ENCODE measurements at places on chromosomes 3 and 15.

GRCh38 chr15:43826508-43827341, at the start of gene WDR76:
Gene WDR76 (plus strand): TSS chr15:43827002. CDS start chr15:43827033, 31 bp downstream.
- H3K27me3 ChIP-seq = no peaks in the 10 kb centered on the region
- peaks cover 65% of the 10 kb centered on the region for H3K4me1 ChIP-seq
- peaks cover 46% of the 10 kb centered on the region for H3K36me3 ChIP-seq
- peak within 1 kb of the TSS; percentile 97 for H3K27ac ChIP-seq
- peak within 1 kb of the TSS; percentile 96 for H3K4me3 ChIP-seq
- peak; percentile 82 for DNase-seq

DNA sequence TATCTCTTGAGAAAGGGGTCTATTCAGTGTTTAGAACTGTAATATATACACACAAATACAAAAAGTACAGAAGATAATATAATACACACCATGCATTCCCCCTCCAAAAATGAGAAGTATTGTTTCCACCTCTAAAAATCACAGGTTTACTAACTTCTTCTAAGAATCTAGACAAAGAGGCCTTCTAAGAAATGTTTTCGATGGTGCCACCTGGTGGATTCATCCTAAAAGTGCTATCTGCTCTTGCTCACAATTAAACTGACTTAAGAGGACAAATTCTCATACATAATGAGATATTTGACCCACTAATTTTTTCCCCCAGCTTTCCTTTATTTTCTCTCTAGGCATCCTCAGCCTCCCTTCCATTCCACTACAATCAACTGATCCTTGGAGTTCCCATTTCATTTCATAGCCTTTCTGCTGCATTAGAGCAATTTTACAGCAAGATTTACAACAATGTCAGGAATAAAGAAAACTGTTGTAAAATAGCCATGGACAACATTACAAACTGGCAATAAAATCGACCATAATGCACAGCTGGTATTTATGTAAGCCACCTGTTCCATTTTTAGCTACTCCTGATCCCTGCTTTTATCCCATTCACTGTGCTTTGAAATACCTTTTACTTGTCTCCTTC, 124.6 kb downstream of the ARRDC4 start:
- peak; percentile 58 for DNase-seq
- H3K27me3 ChIP-seq = no peaks in the 10 kb centered on the region
- H3K4me1 ChIP-seq = peaks cover 2% of the 10 kb centered on the region
- H3K27ac ChIP-seq = no peak overlapping the region
- H3K4me3 ChIP-seq = no peak overlapping the region

- no peak overlapping the region for H3K4me3 ChIP-seq
- H3K27me3 ChIP-seq = no peaks in the 10 kb centered on the region
- no peaks in the 10 kb centered on the region for H3K36me3 ChIP-seq
- H3K4me1 ChIP-seq = peaks cover 4% of the 10 kb centered on the region
- no peak for DNase-seq
Measured at GRCh38 chr15:63880744-63881143, 47.0 kb upstream of the HERC1 start.

DNA sequence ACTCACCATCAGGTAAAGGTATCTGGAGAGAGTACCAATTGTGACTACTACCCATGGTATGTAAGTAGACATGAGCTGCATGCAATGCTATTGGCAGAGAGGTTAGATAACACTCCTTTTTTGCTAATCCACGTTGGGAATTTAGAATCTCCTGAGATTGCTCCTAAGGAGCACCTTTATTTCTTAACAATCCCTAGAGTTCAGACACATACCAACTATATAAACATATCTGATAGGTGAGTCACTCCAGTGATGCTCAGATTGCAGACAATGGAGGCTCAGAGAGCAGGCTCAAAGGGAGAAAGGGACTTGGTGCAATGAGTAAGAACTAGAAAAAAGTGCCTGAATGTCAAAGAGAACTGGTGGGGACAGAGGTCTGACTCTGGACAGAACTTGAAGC, 47.0 kb upstream of the LRRFIP2 start:
- peaks cover 4% of the 10 kb centered on the region for H3K27me3 ChIP-seq
- peaks cover 16% of the 10 kb centered on the region for H3K4me1 ChIP-seq

DNA sequence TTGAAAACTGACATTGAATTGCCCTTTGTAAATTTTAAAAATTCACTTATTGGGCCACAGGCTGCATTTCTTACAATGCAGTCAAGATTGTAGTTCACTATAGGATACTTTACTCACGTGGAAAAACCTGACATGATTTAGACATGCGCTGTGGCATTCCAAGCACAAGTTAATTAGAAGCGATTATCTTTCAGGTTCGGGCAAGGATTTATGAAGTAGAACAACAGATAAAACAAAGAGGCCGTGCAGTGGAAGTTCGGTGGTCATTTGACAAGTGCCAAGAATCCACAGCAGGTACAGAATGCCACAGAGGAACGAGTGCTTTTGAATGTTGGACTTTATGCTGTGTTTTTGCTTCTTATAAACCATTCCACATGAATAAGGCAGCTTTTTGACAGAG, 37.8 kb downstream of the GPR171 start:
- no peak overlapping the region for H3K27ac ChIP-seq
- peaks cover 2% of the 10 kb centered on the region for H3K27me3 ChIP-seq
- H3K4me3 ChIP-seq = no peak overlapping the region
- H3K36me3 ChIP-seq = no peaks in the 10 kb centered on the region

DNA sequence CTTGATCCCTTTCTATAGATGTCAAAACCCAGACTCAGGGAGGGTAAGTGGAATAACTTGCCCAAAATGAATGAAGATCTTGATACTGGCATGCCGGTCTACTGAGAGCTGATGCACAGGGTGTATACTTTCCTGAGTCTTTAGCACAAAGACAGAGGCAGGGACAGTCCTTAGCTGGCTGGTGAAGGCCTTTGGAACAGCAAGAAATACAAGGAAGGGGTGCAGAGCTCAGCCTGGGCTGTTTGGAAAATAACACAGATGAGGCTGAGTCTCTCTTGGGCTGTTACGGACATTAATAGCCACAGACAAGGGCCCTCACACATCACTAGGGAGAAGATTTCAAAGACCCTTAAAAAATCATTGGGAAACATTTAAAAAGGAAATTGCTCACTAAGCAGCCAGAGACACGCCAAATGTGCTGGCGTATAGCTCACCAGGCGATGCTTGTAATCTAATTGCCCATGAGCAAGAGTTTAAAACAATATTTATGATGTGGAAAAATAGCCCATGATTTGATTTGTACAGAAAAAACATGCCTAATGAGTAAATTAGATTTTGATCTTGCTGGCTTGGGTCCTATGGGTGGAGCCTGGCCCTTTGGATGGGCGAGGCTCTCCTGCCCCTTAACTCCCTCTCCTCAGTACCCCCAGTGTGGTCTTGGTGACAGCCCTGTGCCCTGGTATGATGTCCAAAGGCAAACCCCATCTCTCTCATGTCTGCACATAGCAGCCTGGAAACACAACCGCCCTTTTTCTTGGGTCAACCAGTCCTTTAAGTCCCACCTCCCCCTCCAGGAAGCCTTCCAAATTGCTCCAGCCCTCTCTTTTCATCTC, 81.8 kb upstream of the MRPS22 start:
- no peaks in the 10 kb centered on the region for H3K4me1 ChIP-seq
- H3K36me3 ChIP-seq = no peaks in the 10 kb centered on the region
- peaks cover 7% of the 10 kb centered on the region for H3K27me3 ChIP-seq

DNA sequence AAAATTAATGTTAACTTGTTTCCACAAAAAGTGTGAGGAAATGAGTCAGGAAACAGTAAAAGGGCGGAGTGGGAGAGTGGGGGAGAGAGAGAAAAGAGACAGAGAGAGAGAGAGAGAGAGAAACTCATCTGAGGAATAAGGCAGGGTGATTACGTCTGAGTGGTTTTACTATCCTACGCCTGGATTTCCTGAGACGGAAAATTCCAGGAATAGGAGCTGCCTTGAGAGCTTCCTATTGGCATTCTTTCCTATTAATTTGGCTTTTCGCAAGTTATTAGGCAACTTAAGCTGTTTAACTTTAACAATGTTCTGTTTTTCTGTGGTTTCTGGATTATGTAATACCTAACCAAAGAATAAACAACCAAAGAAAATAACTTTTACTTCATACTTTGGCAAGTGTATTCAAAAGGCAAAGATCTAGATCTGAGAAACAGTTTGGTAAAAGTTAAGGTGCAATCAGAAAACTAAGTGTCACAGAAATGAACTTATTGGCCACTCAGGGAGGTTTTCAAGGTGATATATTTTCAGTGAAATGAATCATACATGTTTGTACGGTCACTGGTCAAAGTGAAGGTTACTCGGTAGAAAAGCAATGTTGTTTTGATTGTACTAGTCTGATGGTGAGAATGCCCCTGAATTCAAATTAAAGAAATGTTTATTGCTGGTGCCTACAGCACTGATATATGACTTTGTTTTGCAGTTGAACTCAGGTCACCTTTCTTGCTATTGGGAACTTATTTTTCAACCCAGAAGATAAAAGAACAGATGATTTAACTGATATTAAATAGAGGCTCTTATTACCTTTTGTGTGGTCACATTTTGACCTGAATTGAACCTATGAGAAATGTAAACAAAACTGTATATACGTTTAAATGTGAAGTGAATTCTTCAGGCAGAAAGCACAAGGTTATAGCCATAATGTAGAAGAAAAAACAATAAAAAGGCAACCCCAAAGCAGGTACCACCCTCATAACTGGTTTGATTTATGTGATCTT, 39.9 kb upstream of the TNFSF10 start:
- no peaks in the 10 kb centered on the region for H3K27me3 ChIP-seq
- H3K27ac ChIP-seq = peak overlapping the region; percentile 90
- H3K4me3 ChIP-seq = peak overlapping the region; percentile 63
- H3K4me1 ChIP-seq = peaks cover 32% of the 10 kb centered on the region
- DNase-seq = peak; percentile 28

DNA sequence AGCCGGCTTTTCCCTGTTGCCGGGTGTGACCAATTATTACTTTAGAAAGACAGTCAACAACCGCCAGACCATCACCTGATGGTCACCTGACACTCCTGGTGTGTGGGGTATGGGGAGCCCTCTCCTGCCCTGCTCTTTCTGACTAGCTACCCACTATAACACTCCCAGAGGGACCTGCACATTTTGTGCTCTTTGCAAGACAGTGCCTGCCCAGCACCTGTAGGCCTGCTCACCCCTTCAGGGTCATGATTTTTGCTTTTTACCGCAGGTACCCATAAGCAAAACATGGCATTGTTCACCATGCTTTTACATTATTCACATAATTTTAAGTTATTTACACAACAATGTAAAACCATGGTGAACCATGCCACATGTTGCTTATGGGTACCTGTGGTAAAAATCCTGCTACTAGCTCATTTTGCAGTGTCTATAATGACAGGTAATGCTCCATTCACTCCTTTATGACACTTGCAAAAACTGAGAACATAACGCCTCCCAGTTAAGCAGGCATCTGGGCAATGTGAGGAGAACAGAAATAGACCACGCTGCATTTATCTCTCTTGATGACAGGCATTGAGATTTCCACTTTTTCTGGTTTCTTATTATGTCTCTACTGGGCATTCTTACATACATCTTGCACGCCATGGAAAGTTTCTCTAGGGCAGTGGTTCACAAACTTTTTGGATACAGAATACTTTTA, 9.9 kb downstream of the CCRL2 start:
- no peaks in the 10 kb centered on the region for H3K27me3 ChIP-seq
- peaks cover 3% of the 10 kb centered on the region for H3K4me1 ChIP-seq
- no peak overlapping the region for H3K4me3 ChIP-seq
- no peak overlapping the region for H3K27ac ChIP-seq
- H3K36me3 ChIP-seq = no peaks in the 10 kb centered on the region

DNA sequence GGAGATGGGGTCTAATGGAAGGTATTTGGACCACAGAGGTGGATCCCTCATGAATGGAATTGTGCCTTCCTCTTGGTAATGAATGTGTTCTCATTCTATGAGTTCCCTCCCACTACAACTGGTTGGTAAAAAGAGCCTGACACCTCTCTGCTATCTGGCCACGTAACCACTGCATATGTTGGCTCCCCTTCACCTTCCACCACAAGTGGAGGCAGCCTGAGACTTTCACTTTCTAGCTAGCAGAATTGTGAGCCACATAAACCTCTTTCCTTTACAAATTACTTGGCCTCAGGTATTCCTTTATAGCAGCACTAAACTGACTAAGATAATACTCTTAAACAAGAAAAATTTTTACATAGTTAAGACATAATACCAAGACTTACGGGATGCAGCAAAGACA, 155.3 kb downstream of the NR1I2 start:
- DNase-seq = peak; percentile 69
- H3K27me3 ChIP-seq = no peaks in the 10 kb centered on the region
- peaks cover 8% of the 10 kb centered on the region for H3K36me3 ChIP-seq
- peak overlapping the region; percentile 53 for H3K4me3 ChIP-seq

Data from activated CD4-positive, alpha-beta T cell treated with anti-CD3 and anti-CD28 coated beads, Interleukin-2, amount 10 ng/mL, durations not matched to agents 7 days and 5 days (primary cell).